ENCODE measurements at places on chromosomes 7 and 10.

- no peak for DNase-seq
Observed at GRCh38 chr10:116099023-116099420, 174.0 kb downstream of the GFRA1 start.

- no peak for DNase-seq
Observed at GRCh38 chr10:44378626-44379025, 6.3 kb downstream of the CXCL12 start.

- no peak for DNase-seq
Observed at GRCh38 chr7:77979219-77979618, 180.6 kb downstream of the PHTF2 start.

- peak; percentile 4 for DNase-seq
Observed at GRCh38 chr10:78853864-78854263, 214.9 kb upstream of the ZMIZ1 start.

DNA sequence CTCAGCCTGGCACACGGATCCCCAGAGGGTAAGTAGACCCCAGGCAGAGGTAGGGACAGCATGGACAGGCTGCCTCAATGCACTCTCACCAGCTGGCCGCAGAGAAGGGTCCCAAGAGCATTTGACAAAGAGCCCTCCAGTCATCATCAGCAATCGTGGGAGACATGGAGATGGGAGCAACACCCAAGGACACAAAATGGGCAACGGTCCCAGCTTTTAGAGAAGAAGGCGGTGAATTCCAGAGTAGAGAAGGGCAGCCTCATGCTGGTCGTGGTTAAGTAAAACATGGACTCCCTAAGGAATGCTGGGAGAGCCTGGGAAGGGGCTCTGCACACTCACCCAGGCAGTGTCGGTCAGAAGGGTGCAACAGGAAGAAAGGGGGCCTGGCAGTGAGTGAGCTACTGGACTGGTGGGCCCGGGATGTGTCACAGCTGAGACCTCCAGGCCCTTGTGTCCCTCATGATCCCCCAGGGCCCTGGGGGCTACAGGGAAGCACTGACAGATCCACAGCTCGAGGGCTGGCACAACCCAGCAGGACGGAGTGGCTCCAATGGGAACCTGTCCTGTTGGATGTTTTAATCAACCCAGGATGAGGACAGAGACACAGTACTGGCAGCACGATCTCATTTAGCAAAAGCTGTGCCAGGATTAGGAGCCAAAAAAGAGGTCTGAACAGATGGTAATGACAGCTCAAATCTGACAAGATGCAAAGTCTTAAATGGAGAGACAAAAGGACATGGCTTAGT, 147.1 kb downstream of the NEURL1 start:
- no peak for DNase-seq

DNA sequence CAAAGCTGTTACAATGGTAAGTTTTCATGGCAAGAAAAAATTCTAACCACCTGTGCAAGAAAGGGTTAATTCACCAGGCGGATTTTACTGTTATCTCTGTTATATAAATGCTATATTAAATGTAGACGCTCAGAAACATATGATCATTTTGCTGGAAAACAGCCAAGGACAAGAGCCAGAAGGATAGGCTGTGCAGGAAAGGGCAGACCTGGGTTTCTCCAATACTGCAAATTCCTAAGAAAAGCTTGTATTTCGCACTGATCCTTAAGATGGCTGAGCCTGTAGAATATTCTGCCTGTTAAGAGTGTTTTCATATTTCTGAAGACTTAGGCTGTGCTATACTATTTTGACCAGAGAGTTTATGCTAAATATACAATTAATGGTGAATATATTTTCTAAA, 564.1 kb upstream of the KCND2 start:
- no peak for DNase-seq

GRCh38 chr7:45888185-45888992, at the start of gene IGFBP1:
Gene IGFBP1, plus strand, starts transcription at chr7:45888488. Its CDS starts 165 bp downstream, at chr7:45888653.
- DNase-seq: peak; percentile 66

- no peak for DNase-seq
Observed at GRCh38 chr7:107889992-107890391, 991 bp upstream of the DLD start.

DNA sequence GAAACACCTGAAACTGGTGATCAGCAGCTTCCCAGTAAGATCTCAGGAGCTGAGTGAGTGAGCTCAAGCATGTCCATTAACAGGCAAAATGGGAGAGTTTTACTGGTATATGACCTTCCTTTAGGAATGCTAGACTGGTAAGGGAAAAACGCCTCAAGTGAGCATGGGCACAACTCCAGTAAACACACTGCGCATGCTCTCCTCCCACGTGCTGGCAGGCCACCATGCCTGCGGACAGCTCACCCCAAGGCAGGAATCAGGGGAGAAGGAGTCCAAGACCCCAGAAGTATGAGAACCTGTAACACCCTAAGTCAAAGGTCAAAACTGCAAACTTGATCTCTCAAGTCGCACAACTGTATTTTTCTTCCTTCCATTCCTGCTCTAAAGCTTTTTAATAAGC, 128.3 kb downstream of the CD36 start:
- no peak for DNase-seq

GRCh38 chr7:39355664-39356063, 210.5 kb upstream of the YAE1 start:
- no peak for DNase-seq

Data from right forelimb (tissue), 1 donor.